ENCODE measurements at places on chromosomes 11 and 22.

DNA sequence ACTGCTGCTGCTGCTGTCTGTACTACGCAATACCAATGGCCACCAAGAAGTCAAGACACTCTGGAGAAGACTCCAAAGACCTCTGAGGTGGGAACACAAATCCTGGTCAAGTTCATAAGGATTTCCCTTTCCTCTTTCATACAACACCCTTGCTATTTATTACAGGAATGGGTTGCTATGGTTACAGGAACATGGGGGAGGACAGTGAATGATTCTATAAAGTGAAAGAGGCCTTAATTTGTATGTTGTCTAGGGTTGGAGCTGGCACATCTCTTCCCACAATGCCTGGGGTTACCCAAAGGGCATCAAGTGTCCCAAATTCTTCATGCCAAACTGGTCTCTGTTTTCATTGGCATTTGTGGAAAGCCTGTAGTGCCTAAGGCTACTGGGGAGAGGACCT is 11.4 kb upstream of the SEC14L3 start:
- no peak for DNase-seq

- no peak for DNase-seq
Observed at GRCh38 chr11:35689081-35689996, 26.8 kb downstream of the TRIM44 start.

- DNase-seq: no peak
Observed at GRCh38 chr22:26812731-26813130, 155.3 kb downstream of the MIAT start.

DNA sequence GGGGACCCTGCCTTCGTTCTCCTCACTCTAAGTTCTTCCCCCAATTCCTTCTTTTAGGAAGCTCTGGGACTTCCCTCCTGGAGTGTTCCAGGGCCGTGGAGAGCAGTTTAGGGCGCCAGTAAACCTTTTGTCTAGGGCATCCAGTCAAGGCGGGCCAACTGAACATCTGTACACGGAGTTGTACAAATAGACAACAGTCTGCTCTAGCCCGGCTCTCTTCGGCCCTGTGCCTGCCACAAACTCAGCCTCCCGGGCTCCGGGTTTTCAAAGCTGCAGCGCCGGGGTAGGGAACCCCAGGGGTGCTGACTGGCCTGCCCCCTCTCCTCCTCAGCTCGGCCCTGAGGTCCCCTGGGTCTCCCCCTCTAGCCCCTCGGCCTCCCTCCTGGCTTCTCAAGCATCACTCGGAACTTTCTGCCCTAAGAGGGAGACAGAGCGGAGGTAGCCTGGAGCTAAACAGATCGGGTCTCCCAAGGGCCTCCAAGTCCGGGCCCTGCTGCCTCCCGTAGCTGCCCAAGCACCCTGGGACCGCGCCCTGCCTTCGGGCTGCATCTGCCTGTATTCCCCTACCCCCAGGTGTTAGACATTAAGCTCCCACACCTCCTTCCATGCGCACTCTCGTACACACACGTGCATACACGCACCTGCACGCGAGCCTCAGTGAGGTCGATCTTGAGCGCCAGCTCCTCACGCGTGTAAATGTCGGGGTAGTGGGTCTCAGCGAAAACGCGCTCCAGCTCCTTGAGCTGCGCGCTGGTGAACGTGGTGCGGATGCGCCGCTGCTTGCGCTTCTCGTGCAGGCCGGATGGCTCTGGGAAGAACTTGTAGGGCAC is 3.3 kb downstream of the PHOX2A start:
- DNase-seq: no peak

GRCh38 chr22:41429232-41429950 is 17.2 kb downstream of the TOB2 start:
- no peak for DNase-seq

GRCh38 chr11:126359431-126360048 is 4.1 kb downstream of the ST3GAL4 start:
- no peak for DNase-seq

DNA sequence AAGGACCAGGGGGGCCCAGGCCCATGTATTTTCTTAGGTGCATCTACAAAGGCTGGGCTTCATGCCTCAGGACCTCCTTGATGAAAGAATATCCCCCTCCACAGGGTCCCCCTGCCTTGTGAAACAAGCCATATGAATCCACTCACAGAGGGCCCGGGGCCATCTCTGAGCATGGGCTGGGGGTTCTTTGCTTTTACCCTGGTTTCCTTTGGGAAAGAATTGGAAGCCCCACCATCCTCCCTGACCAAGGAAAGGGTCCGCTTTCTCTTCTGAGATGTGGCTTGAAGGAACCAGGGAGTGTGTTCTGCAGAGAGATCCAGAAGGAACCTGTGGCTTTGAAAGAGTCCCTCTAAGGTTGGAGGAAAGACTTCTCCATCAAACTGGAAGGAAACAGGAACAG is 9.2 kb upstream of the ANO1 start:
- no peak for DNase-seq

DNA sequence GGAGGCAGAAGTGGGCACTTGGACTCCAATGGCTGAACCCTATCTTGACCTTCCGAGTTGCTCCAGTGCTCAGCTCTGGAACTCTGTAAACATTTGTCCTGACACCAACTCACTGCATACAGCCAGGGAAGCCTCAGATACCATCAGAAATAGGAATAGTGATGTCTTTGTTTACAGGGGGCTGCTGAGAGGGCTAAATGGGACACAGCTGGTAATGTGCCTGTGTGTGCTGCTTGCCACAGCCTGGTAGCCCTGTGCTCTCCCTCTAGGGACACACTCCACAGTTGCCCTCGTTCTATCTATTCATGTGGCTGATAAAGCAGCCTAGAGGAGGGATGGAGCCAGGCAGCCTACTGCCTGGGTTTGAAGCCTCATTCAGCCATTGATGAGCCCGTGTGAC is 559.8 kb downstream of the MIAT start:
- no peak for DNase-seq

GRCh38 chr11:54558407-54558806 is 45.4 kb downstream of the OR4C46 start:
- no peak for DNase-seq

DNA sequence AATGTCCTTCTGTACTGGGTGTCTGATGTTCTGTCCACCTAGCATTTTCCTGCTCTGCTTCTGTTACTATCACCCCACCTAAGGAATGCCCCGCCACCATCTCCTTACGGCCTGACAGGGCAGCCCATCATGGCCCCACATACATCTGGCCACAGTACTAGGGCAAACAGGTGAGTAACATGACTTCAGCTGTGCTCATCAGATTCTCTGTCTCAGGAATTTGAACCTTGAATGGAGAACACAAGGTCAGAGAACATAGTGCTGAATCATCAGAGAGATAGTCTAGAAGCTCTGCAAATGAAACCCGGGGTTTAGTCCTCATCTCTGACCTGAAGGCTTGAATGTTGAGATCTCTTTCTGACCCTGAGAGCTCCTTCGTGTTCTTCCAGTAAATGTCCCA is 32.4 kb downstream of the ZC3H12C start:
- DNase-seq: no peak

- no peak for DNase-seq
Observed at GRCh38 chr22:38347944-38348750, 30.9 kb upstream of the CSNK1E start.

- DNase-seq: no peak
Observed at GRCh38 chr22:24231706-24232105, 13.2 kb downstream of the GGT5 start.

GRCh38 chr22:41762980-41763779 is 37.3 kb upstream of the CCDC134 start:
- peak; percentile 11 for DNase-seq

- DNase-seq: no peak
Observed at GRCh38 chr22:38411016-38411415, 44.0 kb downstream of the KCNJ4 start.

DNA sequence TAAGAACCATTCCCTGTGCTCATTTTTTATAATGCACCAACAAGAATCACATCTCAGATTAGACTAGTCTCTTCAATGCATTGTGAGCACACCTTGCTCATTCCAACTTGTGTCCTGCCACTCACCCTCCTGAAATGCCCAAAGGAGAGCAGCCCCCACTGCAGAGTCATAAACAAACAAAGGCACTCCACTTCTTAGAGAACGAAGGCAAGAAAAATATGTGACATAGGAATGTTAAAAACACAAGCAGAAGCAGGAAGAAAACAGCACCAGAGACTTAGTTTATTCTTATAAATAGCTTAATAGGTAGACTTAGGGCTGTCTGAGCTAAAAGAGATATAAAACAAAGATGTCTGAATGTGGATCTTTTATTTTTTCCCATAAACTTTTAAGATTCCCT is 57.2 kb downstream of the GUCY1A2 start:
- DNase-seq: no peak

DNA sequence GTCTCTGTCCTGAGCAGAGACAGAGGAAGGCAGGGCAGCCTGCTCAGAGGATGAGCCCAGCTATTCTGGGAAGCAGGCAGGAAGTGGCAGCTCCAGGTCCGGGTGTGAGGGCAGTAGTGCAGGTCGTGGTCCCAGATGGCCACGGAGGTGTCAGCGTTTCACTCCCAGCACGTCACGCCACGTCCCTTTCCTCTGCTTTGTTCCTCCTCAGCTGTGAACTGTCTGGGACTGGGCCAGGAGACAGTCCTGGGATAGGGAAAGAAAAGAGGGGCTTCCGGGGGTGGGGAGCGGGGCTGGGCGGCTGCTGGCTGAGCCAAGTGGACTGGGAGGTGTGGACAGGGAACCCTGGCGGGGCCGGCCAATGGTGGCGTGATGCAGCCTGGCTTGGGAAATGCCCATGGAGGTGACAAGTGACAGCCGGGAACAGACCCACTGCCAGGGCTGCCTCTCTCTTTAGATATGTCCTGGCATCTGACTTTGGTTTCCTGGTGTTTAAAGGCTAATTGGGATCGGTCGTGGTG is 64.7 kb downstream of the KCNQ1 start:
- no peak for DNase-seq

- no peak for DNase-seq
Observed at GRCh38 chr11:44469412-44469811, 96.1 kb upstream of the CD82 start.

DNA sequence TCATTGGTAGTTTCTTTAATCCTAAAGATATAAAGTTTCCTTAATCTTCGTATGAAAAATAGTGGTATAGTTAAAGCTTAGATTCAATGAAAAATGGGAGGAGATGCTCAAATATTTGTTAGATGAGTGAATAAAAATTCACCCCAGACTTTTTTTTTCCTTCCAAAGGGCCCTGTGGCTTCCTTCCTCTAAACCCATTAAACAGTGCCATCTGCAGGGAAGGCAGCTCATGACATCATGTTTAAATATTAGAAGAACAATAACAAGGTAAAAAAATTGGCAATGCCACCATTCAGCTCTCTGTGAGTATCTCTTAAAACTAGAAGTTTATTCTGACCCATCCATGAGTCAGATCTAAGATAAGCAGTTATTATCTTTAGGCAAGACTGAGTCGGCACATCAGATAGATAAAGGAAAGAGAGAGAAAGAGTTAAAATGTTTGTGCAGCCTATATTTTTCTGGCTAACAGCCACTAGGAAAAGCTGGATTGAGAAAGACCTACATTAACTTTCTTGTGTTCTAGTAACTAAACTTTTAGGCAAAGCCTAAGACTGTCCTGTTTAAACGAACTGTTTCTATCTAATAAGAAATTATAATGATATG is 19.1 kb upstream of the OOSP1 start:
- no peak for DNase-seq

DNA sequence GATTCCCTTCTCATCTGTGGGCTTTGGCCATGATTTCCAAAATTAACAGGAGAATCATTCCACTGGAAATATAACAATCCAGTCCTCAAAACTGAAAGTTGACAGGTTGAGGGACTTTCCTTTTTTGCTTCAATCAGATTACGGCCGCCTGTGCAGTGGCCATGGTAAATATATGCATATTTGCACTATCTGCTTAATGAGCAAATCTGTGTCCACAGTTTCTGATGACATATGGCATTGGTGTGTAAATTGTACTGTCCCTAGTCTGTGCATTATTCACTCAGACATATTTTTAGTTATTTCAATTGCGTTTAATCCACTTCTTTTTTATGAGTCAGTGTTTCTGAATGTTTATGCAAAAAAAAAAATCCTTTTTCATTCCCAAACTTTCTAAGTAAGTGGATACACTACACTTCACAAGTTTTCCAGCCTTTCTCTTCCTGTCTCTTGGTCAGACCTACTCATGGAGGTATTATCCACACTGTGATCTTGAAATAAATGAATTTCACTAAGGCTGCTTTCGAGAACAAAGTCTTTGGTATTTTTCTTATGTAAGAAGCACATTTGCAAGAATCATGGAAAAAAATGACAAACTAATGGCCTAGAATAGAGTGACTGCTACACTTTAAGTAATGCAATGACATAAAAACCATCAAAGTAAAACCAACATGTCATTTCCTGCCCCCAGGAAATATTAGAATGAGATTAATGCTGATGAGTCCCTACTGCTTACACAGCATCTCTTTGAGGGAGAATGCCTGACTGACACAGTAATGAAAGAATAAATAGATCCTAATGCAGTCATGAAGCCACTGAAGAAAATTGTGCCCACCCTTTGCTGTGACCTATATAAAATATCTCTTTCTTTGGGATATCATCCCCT is 76.4 kb upstream of the MTNR1B start:
- no peak for DNase-seq

DNA sequence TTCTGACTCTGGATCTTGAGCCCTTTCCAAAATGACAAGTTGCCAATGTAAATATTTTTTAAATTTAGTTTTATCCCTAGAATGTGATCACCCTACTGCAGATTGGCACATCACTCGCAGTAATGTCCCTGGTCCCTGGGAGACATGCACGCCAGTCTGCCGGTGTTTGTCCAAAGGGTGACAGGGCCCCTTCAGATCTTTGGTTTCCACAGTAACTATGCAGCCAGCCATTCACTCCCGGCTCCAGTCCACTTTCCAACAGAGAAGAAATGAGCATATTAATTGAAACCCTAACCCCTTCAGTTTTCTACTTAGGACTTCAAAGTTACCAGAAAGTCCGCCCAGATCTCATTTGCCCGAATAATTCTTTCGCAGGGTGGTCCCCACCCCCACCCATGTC is 25.8 kb upstream of the RASSF10 start:
- DNase-seq: no peak

DNA sequence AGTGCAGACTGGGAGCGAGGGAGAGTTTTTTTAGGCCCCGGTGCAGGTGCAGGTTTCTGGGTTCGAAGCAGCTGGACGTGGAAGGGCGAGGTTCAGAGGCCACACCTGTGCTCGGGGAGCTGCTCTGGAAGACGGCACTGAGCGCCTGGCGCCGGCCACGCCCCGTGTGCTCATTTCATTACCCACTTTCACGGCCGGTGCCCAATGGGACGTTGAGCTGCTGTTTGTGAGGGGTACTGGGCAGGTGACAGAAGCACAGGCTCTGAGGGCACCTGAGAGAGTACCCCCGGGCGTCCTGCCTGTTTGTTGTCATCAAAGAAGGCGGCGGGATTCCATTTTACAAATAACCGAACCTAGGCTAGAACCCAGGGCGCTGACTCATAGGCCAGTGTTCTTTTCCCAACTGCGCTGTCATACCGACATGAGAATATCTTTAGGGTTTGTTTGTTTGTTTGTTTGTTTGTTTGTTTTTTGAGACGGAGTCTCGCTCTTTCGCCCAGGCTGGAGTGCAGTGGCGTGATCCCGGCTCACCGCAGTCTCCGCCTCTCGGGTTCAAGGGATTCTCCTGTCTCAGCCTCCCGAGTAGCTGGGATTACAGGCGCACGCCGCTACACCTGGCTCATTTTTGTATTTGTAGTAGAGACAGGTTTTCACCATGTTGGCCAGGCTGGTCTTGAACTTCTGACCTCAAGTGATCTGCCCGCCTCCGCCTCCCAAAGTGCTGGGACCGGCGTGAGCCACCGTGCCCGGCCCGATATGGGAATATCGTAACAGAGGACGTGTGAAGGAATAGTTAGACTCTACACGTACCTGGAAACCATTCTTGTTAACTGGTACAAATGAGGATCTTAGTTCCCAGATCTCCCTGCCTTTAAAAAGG is 16.6 kb upstream of the SPTBN2 start:
- peak; percentile 37 for DNase-seq
